ENCODE measurements at places on chromosomes 6 and 20.

- no peak for DNase-seq
Measured at GRCh38 chr6:134830940-134831339, 119.0 kb downstream of the ALDH8A1 start.

GRCh38 chr6:29631209-29631810, 1.7 kb downstream of the GABBR1 start:
- no peak for DNase-seq

DNA sequence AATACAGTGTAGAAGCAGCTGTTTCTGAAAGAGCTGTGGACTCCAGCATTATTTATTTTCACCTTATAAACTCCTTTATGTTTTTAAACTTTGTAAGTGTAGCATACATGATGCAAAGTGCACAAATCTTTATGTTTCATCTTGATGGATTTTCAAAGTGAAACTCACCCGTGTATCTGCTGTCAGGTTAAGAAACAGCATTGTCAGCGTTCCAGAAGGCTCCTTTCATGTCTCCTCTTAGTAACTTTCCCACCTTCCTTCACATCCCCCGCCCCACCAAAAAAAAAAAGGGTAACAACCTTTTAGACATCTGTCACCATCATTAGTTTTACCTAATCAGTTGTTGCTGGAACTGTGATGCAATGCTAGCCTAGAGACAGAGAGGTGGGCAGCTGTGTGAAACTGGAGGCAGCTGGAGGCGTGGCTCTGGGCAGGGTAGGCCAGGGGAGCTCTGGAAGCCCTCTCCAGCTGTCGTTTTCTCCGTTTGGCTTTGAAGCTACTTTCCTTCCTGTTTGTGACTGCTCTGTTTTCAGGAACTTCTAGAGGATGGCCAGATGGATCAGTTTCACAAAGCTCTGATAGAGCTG, 7.2 kb downstream of the ACTR5 start:
- no peak for DNase-seq

DNA sequence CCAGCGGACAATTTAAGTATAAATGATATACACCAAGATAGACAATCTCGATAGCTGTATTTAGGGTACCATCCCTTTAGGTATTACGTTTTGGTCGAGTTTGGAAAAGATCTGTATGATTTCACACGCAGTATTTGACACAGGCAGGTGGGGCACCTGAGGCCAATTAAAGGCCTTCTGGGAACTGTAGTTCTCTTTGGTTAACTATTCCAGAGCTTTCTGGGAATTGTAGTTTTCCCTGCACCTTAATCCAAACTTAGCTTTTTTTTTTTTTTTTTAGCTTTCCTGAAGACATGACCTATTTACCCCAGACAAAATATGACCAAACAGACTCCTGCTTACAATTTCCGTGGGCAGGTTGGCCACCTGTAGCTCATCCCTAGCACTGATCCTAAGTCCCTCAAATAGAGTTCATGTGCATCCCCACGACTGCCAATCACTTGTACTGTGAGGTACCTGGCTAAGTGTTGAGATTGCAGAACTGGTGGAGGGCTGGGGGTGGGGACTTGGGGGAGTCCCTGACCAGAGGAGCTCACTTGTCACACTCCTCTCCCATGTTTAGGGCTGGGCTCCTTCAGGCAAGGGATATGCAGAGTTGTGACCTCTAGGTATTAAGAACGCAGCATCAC, 999 bp upstream of the EHMT2 start:
- DNase-seq, result no peak

GRCh38 chr6:82205930-82206392, 41.6 kb downstream of the IBTK start:
- DNase-seq, result no peak

- peak; percentile 46 for DNase-seq
Measured at GRCh38 chr6:105810105-105810921, 275.8 kb upstream of the PRDM1 start.

GRCh38 chr6:164286011-164286410, 871.5 kb downstream of the QKI start:
- DNase-seq, result no peak

DNA sequence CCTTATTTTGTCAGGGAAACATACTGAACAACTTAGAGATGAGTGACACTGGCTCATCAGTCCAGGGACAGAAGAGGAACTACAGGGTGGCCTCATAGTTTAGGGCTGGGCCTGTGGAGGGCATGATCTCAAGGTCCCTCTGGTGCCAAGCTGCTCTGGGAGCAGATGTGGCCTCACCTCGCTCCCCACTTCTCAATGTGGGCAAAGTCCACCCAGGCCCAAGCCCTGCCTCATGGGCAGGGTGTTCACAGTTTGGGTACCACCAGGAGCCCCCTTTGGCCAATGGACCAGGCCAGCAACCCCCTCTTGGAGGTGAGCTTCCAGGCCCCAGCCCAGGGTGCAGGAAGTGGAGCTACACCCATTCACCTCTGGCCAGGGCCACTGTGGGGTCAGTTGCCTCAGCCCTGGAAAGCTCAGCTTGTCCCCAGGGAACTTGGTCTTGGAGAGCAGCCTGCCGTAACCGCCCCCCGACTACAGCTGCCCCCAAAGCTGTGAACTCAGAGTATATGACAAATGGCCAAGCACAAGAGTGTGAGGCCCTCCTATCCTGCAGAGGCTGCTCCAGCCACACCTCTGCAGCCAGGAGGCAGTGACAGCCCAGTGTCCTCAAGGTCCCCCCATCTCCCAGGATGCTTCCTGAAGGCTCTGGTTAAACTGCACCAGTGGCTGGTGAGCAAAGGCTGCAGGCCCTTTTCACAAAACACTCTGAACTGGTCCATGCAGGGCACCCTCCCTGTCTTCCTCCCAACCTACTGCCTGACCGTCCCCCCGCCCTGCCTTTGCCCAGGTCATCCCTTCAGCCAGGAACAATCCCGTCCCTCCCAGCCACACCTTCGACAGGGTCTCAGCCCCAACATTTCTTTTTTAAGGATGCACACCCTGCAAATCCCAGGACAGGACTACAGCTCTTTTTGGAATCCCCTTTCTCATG, 3.6 kb downstream of the ADISSP start:
- DNase-seq, result no peak

GRCh38 chr6:108029226-108029921, 45.2 kb downstream of the OSTM1 start:
- DNase-seq, result no peak

GRCh38 chr6:53937461-53937860, 142.7 kb downstream of the LRRC1 start:
- no peak for DNase-seq

GRCh38 chr20:18254615-18255014, 33.7 kb upstream of the ZNF133 start:
- DNase-seq, result no peak

- DNase-seq, result no peak
Measured at GRCh38 chr6:36692220-36692619, 5.4 kb upstream of the RAB44 start.

DNA sequence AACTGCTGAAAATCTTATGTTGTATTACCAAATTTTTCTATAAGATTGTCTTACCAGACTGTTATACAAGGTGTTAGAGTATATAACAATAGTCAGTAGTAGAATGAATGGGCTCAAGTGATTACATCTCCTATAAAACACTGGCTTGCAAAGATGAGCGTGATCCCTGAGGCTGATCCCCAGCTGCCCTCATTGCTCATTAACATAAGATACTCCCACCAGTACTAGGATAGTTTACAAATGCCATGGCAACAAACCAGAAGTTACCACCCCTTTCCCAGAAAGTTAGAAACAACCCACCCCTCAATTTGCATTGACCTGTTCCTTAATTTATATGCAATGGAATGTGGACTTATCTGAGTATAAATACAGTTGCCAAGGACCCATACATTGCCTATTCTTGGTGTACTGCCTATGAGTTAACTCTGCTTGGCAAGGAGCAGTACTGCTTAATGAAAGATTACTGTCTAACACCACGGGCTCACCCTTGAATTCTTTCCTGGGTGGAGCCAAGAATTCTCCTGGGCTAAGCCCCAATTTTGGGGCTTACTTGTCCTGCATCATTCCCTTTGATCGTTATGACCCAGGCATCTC, 252.8 kb upstream of the CHD6 start:
- DNase-seq, result no peak

- DNase-seq, result no peak
Measured at GRCh38 chr6:87407561-87407900, 241 bp upstream of the CFAP206 start.

DNA sequence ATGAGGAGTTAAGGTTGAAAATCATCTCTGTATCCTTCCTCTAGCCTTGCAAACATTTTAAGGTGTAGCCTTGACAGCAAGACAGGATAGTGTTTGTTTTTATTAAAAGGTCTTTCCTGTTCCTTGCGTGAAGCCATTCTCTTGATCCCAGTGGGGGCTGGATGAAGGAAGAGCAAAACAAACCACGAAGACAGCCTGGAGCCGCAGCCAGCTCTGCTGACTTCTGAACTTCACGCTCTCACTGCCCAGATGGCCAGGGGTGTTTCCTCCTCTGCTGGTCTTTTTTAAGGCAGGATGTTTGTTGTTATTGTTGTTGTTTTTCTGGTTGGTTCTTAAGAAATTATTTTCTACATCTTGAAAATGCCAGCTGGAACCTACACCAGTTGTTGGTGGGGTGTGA, 156.4 kb downstream of the MTHFD1L start:
- DNase-seq, result no peak

DNA sequence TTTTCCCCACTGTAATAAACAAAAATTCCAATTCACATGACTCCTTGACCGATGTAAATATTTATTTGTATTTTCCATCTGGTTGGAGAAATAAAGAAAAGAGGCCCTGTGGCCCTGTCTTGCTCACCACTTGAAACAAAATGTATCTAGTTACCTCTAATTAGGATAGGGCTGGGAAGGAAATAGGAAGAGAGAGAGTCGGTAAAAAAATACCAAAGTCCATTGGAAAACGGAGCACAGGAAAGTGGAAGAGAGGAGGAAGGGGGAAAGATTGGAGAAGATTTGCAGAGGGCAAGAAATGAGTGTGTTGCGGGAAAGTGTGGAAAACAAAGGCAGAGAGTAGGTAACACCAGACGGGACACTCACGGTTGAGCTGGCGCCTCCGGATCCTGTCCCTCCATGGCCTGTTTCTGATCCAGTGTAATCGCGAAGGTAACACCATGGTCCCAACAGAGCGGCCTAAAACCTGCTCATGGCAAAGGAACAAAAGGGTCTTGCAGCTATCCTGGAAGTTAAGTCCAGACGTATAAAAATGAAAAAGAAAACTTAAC, 105.8 kb upstream of the RIPOR2 start:
- no peak for DNase-seq

GRCh38 chr6:139639507-139639906, 265.1 kb upstream of the CITED2 start:
- DNase-seq, result no peak

- no peak for DNase-seq
Measured at GRCh38 chr6:70370496-70370895, 42.8 kb upstream of the FAM135A start.

- DNase-seq, result no peak
Measured at GRCh38 chr20:39893003-39893685, 795.9 kb downstream of the MAFB start.

GRCh38 chr6:38482466-38482865, 157.3 kb downstream of the BTBD9 start:
- no peak for DNase-seq

GRCh38 chr6:148890096-148890495, 143.3 kb downstream of the UST start:
- DNase-seq, result no peak

- no peak for DNase-seq
Measured at GRCh38 chr20:49657118-49657901, 56.4 kb downstream of the B4GALT5 start.

GRCh38 chr20:4894409-4894808, 106.9 kb downstream of the SLC23A2 start:
- DNase-seq, result no peak

GRCh38 chr6:162829013-162829742, 101.4 kb downstream of the PACRG start:
- DNase-seq, result no peak

GRCh38 chr20:45913116-45913515, 1.2 kb upstream of the PLTP start:
- DNase-seq, result no peak
